Stimulated activated CD4-positive, alpha-beta T cell treated with anti-CD3 and anti-CD28 coated beads, Interleukin-4, amount 100 ng/mL, for 1 hour (primary cell): ENCODE measurements at places on chromosomes 1 and 21.

DNA sequence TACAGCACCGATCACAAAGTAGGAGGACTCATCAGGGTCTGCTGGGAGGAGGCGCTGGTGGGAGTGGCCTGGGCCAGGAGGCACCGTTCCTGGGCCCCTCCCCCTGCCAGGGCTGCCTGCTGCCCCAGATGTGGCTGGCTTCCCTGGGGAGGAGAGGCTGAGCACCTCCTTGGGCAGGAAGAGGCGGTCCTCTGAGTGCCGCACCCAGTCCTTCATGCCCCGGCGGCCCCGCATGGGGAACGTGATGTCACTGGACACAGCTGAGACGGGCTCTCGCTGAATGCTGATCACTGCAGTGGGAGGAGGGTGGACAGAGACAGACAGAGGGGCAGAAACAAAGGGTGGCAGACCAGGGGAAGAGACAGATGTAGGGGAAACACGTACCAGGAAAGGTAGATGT, 24.8 kb downstream of the ADGRB2 start:
- peak; percentile 39 for DNase-seq

- no peak for DNase-seq
Measured at GRCh38 chr1:117852853-117853553, 76.4 kb downstream of the GDAP2 start.

DNA sequence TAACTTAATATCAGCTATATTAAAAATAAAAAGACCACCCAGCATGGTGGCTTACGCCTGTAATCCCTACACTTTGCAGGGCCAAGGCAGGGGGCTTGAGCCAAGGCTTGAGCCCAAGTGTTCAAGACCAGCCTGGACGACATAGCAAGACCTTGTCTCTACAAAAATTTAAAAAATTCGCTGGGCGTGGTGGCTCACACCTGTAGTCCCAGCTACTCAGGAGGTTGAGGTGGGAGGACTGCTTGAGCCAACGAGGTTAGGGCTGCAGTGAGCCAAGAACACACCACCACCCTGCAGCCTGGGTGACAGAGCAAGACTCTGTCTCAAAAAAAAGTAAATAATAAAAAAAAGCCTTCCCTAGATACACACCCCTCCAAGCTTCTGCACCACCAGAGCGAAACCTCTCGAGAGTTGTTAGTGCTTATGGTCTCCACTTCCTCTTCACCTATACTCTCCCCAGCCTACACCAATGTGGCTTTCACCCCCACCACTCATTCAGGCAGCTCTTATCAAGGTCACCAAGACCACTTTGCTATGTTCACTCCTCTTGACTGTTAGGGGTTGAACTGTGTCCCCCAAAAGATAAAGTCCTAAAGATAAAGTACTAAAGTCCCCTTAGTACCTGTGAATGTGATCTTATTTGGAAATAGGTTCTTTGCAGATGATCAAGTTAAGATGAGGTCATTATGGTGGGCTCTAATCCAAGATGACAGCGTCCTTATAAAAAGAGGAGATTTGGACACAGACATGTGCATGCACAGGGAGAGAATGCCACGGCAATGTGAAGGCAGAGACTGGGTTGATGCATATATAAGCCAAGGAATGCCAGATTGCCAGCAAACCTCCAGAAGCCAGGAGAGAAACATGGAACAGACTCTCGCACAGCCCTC, 6.8 kb upstream of the PPP1R15B start:
- DNase-seq = no peak

- DNase-seq = peak; percentile 86
Measured at GRCh38 chr1:109090196-109091077, at the start of gene TMEM167B. Gene TMEM167B, plus strand, starts transcription at chr1:109090764. Its CDS starts 109 bp downstream, at chr1:109090873.

- no peak for DNase-seq
Measured at GRCh38 chr1:77983997-77984355, 5.1 kb upstream of the FUBP1 start.

DNA sequence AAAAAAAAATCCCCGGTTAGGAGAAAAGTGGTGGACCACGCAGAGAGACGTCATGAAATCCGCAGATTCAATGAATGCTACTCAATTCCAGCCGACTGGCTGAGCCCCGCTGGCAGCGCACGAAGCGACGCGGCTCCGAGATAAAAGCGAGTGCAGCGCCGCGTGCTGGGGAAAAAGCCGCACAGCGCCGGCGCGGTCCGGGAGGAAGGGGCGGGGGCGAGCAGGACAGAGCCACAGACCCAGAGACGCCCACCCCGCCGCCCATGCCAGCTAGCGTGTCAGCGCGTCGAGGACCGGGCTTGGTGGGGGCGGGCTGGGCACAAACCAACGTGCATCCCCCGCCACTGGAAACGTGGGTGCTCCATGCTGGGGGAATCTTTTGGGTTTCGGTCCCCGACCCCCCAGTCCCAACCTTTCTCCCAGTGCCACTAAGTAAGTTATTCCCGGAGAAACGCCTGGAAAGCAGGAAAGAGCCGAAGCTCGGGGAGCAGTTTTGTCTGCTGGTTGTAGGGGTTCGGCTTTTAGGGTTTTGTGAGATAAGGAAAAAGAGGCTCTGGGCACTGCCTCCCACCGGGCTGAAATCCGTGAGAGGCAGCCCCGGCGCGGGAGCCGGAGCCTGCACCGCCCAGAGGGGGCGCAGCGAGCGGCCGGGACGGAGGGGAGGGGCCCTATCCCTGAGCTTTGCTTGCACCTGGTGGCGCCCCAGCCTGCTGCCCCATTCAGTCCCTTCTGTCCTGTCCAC, at the start of gene KCNJ6:
Gene KCNJ6 (minus strand): TSS at position 148 of the 742 bp plus-strand sequence. CDS start 75,775 bp downstream, outside the sequence.
- no peak for DNase-seq

DNA sequence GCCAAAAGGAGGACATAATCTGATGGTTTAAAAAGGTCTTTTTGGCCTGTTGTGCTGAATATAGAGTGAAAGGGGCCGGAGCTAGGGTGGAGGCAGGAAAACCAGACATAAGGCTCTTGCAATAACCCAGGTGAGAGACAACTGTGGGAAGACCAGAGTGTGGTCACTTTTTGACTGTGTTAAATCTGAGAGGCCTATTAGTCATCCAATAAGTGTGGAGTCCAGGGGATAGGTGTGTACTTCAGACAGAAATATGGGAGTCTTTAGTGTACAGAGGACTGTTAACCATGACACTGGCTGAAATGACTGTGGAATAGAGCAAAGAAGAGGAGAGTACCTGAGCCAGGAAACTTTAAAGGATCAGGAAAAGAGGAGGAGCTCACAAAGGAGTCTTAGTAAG, 89.3 kb downstream of the VAV3 start:
- no peak for DNase-seq

GRCh38 chr1:178633056-178633455, 92.0 kb upstream of the RALGPS2 start:
- no peak for DNase-seq

DNA sequence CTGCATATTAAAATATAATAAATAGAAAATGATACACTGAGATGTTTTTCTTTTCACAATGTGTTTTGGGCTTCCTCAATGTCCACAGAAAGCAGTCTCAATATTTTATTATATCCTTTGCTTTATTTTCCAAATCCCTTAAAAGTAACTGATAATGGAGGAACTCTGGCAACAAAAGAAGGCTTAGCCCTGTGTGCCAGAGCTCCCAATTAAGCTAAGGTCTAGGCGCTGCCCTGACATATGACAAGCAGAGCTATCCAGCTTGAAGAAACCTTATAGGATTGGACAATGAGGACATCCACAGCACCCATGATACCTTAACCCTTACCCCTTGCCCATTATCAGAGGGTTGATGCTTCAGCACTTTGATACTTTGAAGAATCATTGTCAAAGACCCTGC, 12.9 kb upstream of the SHCBP1L start:
- no peak for DNase-seq

GRCh38 chr1:222653178-222653827, 35.4 kb downstream of the MIA3 start:
- no peak for DNase-seq

DNA sequence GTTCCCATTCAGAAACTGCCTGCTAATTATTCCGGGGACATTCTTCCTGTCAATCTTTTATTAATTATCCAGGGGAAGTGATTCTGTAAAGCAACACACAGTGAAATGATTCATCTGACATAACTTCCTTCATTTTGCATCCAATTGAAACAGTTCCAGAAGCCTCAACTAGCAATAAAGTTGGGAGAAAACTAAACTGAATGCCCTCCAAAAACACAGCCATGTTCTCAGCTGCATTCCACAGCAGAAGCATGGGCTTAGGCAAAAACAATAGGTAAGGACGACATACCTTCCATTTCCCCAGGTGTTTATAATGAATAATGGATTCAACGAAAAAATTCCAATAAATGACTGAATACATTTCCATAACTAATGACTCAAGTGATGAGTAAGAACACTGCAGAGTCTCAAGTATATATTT, 36.9 kb upstream of the TARBP1 start:
- no peak for DNase-seq

DNA sequence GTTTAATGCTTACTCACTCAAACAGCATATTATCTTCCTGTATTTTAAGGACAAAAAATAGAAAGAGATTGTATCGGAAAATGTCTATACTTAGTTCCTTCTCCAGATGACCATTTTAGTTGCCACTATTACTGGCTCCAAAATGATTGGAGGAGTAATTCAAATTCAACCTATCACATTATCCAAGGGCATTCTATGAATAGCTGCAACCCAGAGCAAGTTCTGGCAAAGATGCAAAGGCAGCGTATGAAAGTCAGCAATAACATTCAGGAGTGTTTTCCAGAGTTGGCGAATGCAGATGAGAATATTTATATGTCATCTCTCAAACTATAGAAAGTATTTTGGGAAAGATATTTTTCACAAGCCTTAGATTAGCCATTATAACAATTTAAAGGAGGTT, 389.8 kb upstream of the ADGRL2 start:
- no peak for DNase-seq

DNA sequence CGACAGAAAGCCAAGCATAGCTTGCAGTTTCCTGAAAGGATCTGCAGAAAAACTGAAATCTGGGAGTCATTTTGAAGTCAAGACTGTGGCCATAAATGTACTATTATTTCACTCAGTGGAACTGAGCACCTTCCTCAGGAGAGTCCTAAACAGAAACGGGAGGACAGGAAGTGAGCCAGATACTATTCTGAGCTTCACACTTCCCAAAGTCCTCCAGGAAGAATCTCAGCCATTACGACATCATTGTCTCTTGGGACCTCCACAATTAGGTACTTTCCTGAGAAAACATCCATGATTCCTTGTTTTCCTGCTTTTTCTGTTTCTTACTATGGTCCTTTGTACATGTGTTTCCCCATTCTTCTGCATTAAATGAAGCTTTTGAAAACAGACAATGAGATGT, 299.2 kb upstream of the USP25 start:
- no peak for DNase-seq

GRCh38 chr1:183287191-183287675, 101.2 kb downstream of the LAMC2 start:
- no peak for DNase-seq

GRCh38 chr1:17307329-17307728, 668 bp upstream of the PADI4 start:
- DNase-seq = no peak

DNA sequence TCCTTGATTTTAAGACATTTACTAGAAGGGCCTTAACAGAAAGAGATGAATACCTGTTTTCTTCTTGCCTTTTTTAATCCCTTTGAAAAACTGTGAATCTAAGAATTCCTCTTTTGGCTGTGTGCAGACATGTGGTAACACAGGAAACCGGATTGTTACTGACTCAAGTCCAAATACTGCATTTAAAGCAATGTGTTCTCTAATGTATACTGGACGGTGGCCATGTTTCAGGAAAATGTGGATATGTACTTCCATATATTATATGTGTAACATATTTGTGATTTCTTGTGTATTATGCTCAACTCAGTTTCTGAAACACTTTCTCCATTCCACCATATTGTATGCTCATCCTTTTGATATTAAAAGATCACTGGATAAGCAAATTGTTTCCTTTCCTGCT, 185.1 kb downstream of the LRRC7 start:
- DNase-seq = no peak

GRCh38 chr1:170939476-170939875, 4.1 kb downstream of the MROH9 start:
- no peak for DNase-seq

DNA sequence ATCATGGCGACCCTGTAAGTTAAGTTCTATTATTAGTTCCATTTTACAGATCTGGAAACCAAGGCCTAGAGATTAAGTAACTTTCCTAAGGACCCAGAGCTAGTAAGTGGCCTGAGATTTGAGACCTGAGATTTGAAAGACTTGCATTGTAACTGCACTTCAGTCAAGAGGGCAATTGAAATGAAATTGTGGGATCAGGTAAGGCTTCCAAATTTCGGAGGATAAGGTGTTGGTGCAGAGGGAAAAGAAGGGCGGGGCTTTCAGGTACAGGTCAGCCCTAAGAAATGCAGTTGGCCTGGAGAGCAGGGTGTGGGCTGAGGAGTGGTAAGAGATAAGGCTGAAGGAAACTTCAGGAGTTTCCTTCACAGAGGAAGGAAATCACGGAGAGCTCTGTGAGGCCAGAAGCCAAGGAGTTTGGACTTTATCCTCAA, 51.1 kb downstream of the SLC16A1 start:
- DNase-seq = no peak

DNA sequence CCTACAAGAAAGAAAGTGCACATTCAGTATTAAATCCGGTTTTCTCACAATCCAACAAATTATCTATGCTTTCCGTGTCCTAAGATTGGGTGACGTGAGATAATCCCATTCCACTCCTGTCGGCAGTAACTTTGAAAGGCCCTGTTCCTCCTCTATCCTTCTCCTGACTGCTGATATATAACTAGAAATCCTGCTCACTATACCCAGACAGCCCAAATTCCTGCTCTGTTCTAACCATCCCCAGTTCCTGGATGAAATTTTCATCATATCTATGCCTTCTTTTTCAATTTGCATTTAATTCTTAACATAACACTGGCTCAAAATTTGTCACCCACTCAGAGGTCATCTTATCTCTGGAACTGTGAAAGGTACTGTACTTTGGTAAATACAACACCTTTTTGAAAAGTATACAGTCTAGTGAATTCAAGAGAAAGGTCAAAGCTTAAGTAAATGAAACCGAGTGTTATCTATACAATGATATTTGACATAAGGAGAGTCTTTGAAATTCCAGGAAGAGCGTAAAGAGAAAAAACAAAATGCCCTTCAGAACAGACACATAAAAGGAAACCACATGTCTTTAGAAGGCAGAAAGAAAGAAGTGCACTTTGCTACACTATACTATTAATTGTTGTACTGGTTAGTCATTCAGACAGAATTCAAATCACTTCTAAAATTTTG, 200.5 kb upstream of the NEGR1 start:
- no peak for DNase-seq
